ENCODE measurements at places on chromosomes 2 and 18.

- DNase-seq: no peak
These were observed 39.1 kb upstream of the PLEKHM3 start for GRCh38 chr2:208064220-208064961.

- DNase-seq: no peak
These were observed 585.9 kb downstream of the IRS1 start for GRCh38 chr2:226213717-226214116.

DNA sequence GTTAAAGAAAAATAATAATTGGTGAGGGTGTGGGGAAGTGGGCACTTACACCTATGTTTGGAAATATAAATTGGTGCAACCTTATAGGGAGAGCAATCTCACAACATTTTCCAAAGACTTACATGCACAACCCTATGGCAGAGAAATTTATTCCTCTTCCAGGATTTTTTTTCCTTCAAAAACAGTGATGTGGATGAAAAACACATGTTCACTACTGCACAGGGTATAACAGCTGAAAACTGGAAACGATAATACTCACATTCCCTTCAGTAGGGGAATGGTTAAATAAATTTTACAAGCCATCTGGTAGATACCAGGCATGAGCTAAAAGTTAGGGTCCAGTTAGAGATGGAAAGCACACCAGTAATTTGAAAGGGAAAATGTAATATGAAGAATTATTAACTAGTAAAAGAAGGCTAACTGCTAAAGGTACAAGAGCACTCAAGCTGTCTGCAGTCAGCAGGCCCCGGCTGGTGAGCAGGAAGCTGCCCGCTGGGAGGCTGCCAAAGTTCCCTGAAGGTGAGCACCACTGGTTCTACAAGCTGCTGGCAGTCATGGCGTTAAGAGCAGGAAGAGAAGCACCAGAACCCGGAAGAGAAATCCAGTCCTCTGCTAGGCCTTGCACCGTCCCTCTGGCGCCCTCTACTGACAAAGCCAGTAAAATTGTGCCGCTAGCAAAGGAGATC, 28.4 kb upstream of the CASP8 start:
- peak; percentile 79 for DNase-seq

DNA sequence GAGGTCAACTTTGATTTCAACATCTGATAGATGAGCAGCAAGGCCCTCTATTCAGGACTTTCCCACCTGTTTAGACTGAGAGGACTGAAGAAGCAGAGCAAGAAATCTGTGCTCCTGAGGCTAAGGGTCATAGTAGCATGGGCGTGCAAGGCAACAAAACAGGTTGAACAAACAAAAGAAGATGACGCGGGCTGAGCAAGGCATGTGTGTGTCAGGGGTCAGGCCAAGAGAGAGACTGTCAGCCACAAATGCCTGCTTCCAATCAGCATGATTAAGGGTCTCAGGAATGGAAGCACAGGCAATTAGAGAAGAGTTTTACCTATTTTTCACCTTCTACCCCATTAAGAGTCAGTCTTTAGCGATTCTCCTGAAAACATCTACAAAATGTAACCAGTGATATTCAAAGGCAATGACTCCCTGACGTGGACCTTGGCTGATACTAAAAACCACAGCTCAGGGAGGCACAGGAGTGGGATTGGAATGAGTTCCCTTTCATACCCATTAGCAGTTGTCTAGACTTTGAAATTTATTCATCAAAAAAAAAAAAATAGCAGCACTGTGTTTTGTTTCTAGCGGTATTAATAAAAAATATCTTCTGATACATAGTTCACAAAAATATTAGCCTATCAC, 81.9 kb downstream of the DYNAP start:
- no peak for DNase-seq

DNA sequence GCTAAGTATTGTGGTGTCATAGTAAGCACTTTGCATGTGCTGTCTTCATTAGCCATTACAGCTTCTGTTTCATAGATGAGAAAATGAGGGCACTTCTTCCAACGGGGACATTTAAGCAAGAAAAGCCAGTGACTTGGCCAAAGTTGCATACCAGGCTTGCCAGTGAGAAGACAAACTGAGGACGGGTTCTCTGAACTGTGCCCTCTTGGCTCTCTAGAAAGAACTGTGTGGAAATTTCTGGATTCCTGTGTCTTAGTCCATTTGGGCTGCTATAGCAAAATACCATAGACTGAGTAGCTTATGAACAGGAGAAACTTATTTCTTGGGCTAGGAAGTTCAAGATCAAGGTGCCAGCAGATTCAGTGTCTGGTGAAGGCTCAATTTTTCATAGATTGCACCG, 13.3 kb downstream of the CTIF start:
- DNase-seq: no peak

DNA sequence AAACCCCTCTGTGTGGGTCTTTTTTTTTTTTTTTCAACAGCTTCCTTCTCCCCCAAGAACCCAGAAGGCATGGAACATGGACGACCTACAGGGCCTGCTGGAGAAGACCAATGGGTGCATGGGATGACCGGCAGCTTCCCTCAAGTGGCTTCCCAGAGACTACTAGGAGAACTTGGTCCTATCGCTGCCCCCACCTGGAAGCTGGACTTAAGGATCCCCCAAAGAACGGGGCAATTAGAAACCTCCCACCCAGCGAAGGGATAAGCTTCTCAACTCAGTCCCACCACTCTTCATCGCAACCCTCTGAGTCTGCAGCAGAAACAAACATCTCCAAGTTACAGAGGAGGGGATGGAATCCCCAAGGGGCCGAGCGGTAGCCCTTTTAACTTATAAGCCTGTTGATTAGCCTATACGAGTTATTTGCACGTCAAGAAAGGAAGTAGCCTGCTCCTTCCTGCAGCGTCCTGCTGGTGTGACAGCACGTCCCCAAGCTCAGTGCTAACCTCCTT, 1.4 kb downstream of the ACTR1B start:
- DNase-seq: no peak

- no peak for DNase-seq
These were observed 67.9 kb downstream of the RHOB start for GRCh38 chr2:20514596-20515269.

- no peak for DNase-seq
These were observed 2.8 kb downstream of the NCKAP1 start for GRCh38 chr2:183035298-183035953.

- DNase-seq: no peak
These were observed 705.9 kb downstream of the CCDC85A start for GRCh38 chr2:56889738-56890137.

- no peak for DNase-seq
These were observed 8.2 kb downstream of the TTC32 start for GRCh38 chr2:19893520-19894133.

- no peak for DNase-seq
These were observed 106.0 kb upstream of the FOSL2 start for GRCh38 chr2:28286678-28287077.

DNA sequence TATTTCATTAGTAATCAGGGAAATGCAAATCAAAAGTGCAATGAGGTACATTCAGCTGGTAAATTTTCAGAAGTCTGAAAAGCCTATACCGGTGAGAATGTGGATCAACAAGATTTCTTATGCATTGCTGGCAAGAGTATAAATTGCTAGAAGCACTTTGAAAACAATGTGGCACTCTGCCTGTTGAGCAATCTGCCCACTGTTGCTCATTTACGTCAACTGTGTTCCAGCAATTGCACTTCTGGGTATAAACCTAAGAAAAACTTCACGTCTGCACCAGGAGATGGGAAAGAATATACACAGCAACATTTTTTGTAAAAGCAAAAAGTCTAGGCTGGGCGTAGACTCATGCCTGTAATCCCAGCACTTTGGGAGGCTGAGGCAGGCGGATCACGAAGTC, 40.8 kb downstream of the MTERF4 start:
- DNase-seq: no peak

GRCh38 chr2:180208841-180209240, 201.7 kb upstream of the CWC22 start:
- no peak for DNase-seq

Measured in heart right ventricle (tissue), 16 donors.